Subcutaneous preadipocyte (primary cell): ENCODE measurements at places on chromosomes 7 and 10. TPM values are rescaled to one million over a fixed set of nuclear protein-coding genes. Genes with fewer than 3 reads are reported as not detected.

Gene PRPS1L1
- not detected in 2 replicates for total RNA-seq

Gene MAD1L1
- total RNA-seq, result 35.6 and 44.4 TPM in 2 replicates

Gene TLL2
- total RNA-seq, result under 0.01 TPM in 1 of 2 replicates, not detected in the other

Gene SPDYE6
- total RNA-seq, result not detected in 2 replicates

Gene VENTX
- total RNA-seq, result not detected in 2 replicates

Gene WEE2
- total RNA-seq, result not detected in 2 replicates

Gene HABP2
- total RNA-seq, result not detected in 2 replicates

Gene EXOC4
- 92.3 and 101 TPM in 2 replicates for total RNA-seq

Gene HOXA10
- total RNA-seq, result 9.9 and 11.3 TPM in 2 replicates

Gene MOGAT3
- total RNA-seq, result not detected in 2 replicates

Gene DPP6
- not detected in 2 replicates for total RNA-seq
